Immature natural killer cell (primary cell): ENCODE measurements at places on chromosomes 5 and 9.

DNA sequence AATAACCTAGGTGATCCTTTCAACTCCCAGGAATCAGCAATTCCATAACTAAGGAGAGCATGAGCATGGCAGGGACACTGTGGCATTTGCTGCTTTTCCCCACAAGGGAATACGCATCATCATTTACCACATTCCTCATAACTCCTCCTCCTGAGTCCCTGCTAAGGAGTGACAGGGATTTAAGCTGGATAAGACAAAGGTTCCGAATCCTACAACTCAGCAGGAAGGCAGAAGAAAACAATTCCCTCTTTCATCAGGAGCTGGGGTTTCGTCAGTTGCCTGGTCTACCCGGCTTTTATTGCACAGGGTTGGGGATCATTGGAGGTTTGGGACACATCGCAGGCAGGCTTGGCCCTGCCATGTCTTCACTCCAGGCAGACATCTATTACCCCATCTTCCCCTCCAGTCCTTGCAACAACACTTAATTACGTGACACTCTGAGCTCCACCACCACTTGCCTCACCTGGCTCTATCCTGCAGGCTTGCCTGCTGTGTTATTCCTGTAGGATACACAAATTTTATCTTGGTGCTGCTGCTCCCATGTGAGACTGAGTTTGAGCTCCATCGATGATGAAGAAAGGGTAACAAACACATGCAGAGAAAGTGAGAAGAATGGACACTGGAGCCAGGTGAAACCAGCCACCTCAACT is 563.0 kb upstream of the KLF4 start:
- no peak for DNase-seq

DNA sequence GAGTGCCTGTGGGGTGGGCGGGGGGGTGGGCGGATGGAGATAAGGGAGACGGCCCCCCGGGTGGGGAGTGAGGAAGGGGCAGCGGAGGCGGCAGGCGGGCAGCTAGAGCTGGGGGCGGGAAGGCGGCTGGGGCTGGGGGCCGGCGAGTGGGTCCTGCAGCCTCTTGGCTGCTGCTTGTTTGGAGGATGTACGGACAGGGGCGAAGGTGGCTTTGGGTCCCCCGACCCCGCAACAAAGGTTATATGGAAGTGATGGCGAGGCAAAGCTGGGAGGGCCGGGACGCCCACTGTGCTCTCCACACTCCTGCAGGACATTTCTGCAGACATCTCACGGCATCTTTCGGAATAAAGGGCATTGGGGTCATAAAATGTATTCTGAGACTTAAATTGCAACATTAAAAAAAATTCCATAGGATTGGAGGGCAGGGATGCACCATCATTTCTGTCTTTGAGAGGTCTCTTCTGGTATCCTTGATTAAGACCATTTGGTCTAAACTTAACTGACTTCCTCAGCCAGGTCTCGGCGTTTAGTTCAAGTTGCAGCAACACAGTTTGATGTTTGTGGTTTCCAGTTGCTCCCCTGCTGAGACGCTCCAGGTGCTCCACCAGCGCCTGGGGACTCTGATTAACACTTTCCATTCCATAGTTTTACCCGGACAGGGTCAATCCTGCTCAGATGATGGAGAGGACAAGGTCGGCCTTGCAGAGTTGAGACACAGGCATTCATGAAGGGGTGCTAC is 101.6 kb upstream of the SSBP2 start:
- peak; percentile 18 for DNase-seq

DNA sequence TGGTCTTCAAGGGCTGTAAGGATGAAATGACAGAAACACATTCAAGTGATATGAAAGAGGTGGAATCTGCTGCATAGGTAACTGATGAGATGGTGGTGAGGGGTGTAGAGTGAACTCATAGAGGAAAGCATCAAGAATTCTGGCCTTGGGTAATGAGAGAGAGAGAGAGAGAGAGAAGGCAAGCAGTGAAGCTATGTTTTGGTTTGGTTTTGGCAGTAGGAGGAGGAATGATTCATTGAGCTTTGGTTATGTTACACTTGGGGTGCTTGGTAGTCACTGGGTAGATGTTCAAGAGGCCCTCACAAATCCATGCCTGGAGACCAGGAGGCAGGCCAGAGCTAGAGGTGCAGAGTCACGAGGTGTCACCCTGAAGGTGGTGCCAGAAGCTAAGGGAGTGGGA is 89.5 kb downstream of the EGFLAM start:
- DNase-seq: no peak

DNA sequence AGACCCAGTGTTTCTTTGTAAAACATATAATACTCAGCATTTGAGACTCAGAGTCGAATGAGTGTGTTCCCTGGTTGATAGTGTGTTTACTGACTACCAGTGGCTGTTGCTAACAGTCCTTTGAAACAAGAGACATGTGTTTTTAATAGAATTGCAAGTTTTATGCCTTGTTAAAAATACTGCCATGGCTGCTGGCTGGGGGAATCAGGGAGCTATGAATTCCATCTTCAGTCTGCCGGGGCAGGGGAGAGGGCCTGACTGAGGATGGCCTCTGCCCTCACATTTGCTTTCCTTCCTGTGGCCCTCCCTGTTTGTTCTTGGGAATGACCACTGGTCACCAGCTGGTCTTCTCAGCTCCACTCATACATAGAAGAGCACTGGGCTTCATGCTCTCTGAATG is 63.8 kb downstream of the PDZD2 start:
- no peak for DNase-seq

DNA sequence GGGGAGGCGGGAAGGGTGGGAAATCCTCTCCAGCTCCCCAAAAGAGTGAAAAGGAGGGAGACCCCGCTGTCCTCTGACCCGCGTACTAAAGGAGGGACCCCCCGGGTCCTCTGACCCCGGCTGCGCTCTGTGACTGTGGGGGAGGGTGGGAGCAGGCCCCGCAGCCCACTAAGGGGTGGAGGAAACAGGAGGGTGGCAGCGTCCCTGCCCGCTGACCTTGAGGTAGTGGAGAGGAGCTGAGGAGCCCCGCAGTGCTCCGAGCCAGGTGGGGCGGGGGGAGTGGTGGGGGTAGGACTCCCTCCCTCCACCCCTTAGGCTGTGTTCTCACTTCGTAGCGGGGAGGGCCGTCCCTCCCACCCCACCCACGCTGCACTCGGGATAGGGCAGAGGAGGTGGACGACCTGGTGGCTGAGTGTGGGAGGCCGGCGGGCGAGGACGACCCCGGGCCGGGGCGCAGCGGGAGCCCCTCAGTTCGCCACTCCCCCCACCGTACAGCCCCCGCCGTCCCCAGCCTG is 449 bp upstream of the ADCY2 start:
- no peak for DNase-seq

DNA sequence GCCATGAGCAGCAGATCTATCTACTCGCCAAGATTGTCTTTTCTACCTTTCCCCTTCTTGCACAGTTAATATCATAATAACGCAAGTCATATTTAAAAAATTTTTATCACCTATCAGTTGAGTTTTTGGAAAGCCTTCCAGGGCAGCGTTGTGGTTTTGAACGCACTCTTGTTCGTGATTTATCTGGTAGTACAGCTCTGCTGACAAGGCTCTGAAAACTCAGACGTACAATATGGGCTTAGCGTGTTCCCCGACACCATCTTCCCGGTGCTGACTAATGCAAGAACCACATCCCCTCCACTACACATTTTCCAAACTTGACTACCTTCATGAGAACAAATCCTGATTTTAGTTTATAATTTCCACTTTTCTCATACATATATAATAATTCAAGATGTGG is 1.6 kb upstream of the NFIL3 start:
- DNase-seq: no peak

GRCh38 chr5:132640613-132641012 is 17.4 kb upstream of the IL13 start:
- DNase-seq: no peak

DNA sequence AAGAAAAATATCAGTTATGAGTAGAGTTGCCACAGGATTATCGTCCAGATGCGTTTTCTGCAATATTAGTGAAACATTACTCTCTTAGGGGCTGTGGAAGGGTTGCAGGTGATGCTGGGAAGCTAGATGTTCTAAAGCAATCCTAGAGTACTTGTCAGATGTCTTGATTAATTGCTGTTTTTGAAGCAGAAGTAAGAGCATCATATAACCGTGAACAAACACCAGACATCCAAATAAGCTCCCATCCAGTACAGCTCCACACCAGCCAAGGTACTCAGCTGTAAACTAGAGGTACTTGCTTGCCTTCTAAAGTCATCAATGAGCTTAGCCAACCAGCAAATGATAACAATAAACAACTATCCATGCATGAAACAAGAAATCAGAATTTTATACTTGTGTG is 131.1 kb downstream of the ST8SIA4 start:
- no peak for DNase-seq

GRCh38 chr5:147080391-147080790 is 154.4 kb upstream of the STK32A start:
- DNase-seq: no peak

- no peak for DNase-seq
These were observed 160.3 kb downstream of the TLR4 start for GRCh38 chr9:117864385-117865057.

DNA sequence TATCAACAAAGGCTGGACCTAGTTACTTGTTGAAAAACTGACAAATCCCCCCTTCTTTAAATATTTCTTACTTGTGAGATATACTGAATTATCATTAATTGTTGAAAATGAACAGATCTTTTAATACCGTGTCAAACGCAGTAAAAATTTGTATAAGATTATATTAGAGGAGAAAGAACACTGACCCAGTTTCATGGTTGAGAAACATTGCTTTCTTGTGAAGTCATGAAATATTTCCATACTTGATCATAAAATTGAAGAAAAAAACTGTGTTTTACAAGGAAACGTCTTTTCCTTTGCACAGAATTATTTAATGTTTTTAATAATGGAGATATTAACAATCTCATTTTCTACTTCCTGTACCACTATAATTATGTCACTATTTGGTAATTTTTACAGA is 45.8 kb downstream of the MOCS2 start:
- DNase-seq: no peak

GRCh38 chr9:30718483-30718882 is 1666.0 kb upstream of the ACO1 start:
- no peak for DNase-seq

DNA sequence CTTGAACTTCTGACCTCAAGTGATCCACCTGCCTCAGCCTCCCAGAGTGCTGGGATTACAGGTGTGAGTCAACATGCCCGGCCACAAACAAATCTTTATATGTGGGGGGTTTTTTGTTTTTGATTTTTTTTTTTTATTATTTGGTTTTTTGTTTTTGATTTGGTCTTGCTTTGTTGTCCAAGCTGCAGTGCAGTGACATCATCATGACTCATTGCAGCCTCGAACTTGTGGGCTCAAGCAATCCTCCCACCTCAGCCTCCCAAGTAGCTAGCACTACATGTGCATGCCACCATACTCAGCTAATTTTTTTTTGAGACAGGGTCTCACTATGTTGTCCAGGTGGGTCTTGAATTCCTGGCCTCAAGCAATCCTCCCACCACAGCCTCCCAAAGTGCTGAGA is 42.4 kb downstream of the ALDH7A1 start:
- no peak for DNase-seq

- DNase-seq: no peak
These were observed 8.2 kb downstream of the IPPK start for GRCh38 chr9:92661743-92662142.

- peak; percentile 12 for DNase-seq
These were observed 1.6 kb downstream of the TSLP start for GRCh38 chr5:111072949-111073682.

- DNase-seq: no peak
These were observed 398.8 kb downstream of the ZSWIM6 start for GRCh38 chr5:61730866-61731265.

GRCh38 chr5:28822071-28822470 is 1783.7 kb upstream of the CDH9 start:
- DNase-seq: no peak

DNA sequence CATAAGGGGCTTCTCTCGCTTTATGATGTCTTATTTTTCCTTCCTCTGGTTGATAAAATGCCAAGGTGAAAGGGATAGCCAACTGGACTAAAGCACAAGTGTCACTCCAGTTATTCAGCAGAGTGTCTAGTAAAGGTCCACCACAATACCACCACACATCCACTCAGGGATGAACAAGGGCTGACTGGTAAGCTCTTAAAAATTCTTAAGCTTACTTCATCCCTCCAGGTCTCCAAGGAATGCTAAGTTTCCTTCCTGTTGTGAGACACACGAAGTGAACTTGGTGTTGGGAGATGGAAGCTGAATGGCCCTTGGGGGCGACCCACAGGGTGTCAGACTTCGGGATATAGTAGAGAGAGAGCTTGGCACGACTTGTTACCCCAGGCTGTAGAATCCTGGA is 3.2 kb upstream of the HMGCS1 start:
- no peak for DNase-seq

DNA sequence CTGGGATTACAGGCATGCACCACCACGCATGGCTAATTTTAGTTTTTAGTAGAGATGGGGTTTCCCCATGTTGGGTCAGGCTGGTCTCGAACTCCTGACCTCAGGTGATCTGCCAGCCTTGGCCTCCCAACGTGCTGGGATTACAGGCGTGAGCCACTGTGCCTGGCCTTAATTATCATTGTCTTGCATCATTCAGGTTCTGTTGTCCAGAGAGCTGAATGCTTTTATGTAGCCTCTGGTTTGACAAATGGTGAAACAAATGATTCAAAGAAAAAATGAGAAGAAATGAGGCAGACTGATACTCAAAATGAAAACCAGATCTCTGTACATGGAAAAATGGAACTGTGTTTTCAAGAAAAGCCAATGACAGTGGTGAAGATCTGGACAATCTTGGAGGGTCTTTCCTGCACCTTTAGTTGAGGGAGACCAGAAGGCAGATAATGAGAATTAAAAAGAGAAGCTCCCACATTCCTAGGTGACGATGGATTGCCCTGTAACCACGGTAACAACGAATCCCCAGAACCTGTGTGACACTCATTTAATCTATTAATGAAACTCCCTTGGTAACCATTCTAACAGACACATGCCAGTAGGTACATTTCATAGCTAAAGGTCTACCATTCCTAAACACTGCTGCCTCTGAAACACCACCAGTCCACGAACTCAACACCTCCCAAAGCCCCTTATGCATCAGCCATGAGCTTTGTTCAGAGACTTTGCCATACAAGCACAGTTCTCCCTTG is 1.6 kb downstream of the TEX48 start:
- DNase-seq: no peak
